ENCODE measurements at places on chromosomes 1 and 21.

DNA sequence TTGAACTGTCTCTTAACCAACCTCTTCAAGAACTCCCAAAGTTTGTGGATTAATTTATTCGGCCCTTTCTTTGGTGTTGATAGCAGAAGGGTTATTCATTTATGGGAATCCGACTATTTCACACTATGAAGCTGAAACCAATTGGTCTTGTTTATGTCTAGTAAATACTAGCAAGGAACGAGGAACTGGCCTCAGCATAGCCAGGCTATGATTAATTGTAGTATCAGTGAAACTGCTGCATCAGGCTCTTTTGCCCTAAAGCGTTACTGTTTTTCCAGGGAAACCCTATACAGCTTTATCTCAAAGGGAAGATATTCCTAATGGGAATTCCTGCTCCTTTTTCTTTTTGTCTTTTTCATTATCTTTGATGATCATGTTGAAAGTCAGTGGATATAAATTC lies 35.1 kb downstream of the CLEC20A start:
- no peak for DNase-seq

DNA sequence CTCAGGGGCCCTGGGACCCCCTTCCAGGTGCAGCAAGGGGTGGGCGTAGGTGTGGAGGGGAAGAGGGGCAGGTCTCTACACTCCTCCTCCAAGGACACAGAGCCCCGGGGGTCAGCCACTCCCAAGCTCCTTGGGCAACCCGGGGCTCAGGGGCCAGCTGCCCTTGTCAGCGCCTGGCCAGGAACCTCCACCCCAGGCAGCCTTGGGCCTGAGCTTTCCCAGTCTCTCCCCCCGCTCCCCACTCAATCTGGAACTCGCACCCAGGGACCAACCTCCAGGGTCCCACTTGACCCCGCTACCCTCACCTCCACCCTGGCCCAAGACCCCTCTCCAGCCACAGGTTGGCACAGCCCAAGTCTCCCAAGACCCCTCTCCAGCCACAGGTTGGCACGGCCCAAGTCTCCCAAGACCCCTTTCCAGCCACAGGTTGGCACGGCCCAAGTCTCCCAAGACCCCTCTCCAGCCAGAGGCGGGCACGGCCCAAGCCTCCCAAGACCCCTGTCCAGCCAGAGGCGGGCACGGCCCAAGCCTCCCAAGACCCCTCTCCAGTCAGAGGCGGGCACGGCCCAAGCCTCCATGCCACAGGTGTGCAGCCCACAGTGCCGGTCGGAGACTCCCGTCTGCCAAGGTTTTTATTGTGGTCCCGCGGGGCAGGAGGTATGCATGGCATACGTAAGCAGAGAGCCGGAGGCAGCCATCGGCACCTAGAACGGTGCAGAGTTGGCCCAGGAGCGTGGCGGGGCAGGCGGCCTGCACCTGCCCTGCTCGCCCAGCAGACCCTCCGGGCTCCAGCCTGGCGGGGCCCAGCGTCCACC lies 3.0 kb downstream of the TNFRSF4 start:
- no peak for DNase-seq

- no peak for DNase-seq
Measured at GRCh38 chr1:171784784-171785183, 3.3 kb downstream of the METTL13 start.

DNA sequence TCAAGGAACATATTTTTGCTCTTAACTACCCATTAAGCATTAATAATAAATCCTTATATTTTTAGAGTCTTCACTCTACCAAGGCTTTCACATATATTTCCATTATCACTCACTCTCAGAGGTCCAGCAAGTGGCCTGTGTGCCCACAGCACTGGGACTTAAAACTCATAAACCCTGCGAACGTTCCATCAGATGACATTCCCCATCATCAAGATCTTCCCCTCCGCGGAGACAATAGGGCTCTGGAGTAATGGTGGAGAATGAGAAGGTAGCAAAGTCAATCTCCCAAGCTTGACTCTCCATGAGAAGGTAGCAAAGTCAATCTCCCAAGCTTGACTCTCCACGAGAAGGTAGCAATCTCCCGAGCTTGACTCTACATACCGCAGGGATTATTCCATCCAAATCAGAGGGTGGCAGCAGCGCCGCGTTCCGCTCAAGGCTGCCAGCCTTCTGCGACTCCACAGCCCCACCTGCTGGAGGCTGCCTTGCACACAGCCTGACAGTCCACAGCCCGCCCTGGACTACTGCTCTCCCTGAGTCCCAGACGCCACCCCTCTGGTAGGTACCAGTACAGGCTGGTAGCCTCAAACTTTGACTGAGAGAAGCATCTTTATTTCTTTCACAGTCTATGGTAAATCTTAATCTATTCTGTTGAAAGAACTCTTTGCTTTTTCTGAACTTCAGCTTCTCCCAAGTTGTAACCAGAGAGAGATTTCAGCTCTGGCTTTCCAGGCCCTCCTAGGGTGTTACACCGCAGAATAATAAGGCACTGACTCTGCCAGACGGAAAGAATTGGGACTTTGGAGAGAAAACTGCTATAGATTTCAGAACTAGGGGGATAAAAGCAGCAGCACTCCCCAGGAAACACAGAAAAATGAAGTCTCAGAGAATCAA lies 26.4 kb upstream of the CTTNBP2NL start:
- DNase-seq, result peak; percentile 75

GRCh38 chr1:211099393-211099792 lies 34.6 kb downstream of the KCNH1 start:
- no peak for DNase-seq

GRCh38 chr1:102879439-102879993 lies 228.8 kb downstream of the COL11A1 start:
- DNase-seq, result no peak

- DNase-seq, result no peak
Measured at GRCh38 chr1:235240960-235241359, 79.9 kb upstream of the RBM34 start.

DNA sequence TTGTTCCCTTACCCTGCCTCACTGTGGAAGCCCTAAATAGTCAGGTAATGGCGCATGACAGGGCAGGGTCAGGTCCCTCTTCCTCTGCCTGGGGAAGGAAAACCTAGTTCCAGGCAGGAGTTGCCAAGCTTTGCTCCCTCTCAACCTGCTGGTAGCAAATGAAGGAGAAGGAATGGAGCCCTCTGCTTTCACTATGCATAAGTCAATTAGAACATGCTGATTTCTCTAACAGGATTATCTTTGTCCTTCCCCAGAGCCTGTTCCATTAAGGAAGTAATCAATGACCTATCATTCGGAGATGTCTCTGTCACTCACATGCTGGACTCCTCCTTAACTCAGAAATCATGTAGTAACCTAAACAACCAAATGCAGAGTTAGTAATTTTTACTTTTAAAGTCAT lies 161.8 kb upstream of the NFIA start:
- no peak for DNase-seq

DNA sequence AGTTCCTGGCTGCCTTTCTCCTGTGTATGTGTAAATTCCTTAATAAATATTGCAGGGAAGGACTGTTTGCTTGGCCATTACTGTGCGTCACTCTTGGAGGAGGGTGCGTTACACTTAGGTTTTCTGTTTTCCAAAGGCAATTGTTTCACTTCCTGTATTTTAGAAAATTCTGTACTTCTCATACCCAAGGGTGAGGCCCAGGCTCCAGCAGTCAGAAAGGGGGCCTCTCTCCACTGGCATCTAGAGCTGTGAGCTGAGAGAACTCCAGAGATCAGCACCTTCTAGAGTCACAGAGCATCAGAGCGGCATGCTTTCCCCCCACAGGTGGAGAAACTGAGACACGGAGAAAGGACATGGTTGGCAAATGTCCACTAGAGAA lies 27.0 kb upstream of the ZFP69B start:
- no peak for DNase-seq

DNA sequence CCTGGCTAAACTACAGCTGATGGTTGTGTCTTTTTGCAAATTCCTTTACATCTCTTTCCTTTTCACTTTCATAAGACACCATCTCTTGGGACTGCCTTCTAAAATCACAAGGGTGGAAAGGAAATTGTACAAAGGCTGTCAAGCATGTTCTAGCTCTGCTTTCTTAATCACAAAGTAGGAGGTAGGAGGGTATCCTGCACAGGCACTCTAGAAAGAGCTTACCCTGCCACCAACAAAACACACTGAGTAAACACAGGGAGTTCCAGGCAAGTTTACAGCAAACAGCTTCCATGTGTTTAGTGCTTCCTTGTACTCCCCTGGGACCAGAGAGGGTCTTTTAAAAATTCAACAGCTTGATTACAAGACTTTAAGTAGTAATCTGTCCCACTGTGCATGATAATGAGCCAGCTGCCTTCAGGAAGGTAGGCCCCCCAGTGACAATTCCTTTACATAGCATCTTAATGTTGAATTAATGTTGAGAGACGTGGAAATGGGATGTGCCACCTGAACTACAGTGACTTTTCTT lies 2.4 kb downstream of the PLPP3 start:
- no peak for DNase-seq

DNA sequence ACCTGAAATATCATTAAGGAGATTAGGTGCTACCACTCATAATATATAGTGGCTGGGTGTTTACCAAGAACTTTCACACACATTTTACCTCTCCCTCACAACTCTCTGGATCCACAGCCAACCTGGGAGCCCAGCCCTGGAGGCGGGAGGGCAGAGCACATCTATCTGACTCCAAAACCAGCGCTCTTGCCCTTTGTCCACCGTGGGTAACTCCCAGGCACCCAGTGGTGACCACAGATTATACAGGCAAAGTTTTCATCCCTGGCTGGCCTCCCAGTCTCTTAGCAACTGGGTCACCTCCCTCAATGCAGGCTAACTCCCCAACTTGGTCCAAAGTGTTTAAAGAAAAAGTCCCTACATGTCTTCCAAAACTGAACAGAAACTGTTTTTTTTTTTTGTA lies 2.4 kb downstream of the PAQR7 start:
- DNase-seq, result no peak

GRCh38 chr1:240811256-240811655 lies 199.3 kb upstream of the GREM2 start:
- DNase-seq, result no peak

DNA sequence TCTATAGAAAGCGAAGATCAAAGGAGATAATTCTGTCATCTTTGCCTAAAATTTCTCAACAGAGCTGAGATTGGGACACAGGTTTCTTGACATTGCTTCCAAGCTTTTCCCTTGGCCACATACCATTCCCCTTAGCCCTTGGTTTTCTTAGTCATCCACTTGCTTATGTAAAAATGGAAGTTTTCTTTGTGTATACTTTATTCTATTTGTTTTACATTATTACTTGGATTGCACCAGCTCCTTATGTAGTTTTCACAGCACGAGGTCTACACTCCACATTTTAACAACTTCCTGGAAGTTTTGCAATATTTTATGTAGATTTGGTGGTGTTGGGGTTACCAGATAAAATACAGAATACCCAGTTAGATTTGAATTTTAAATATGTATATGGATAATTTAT lies 129.8 kb downstream of the PLA2G4A start:
- DNase-seq, result no peak

GRCh38 chr1:27528818-27529703 lies 39.1 kb upstream of the WASF2 start:
- DNase-seq, result peak; percentile 27

DNA sequence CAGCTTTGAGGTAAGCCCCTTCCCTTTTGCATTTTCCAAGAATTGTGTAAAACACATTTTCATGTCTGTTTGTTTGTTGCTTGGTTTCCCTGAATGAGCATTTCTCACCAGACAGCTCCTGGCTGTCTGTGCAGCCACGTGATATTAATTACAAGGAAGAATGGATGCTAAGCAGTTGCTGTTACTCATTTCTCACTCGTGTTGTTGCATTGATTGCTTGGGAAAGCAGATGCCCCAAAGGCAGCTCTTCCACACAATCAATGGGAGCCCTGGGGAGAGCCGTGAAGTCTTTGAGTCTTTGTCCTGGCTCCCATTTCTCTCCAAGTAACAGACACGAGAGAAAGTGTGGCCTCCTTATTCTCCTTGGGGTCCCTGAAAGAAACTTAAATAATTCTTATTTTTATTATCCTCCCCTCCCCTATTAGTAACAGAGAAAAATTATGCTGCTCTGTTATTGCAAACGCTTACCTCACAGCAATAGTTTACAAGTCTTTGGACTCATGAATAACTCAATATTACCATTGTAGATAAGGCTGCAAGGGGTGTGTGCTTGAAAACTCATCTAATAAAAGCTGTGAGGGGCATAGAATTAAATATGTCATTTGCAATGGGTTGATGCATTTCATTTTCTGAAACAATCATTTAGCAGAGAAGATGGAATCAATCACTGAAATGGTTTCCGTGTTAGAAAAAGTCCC lies 127.7 kb upstream of the CAMK1G start:
- peak; percentile 48 for DNase-seq

GRCh38 chr1:15304708-15305467 lies 57.9 kb downstream of the FHAD1 start:
- DNase-seq, result peak; percentile 40

- no peak for DNase-seq
Measured at GRCh38 chr1:61708953-61709907, 15.7 kb downstream of the TM2D1 start.

- DNase-seq, result no peak
Measured at GRCh38 chr21:36310016-36310415, 10.0 kb upstream of the MORC3 start.

GRCh38 chr1:173362543-173362942 lies 114.6 kb upstream of the PRDX6 start:
- DNase-seq, result no peak

GRCh38 chr1:42913426-42914091 lies 45.1 kb downstream of the SLC2A1 start:
- DNase-seq, result peak; percentile 64

DNA sequence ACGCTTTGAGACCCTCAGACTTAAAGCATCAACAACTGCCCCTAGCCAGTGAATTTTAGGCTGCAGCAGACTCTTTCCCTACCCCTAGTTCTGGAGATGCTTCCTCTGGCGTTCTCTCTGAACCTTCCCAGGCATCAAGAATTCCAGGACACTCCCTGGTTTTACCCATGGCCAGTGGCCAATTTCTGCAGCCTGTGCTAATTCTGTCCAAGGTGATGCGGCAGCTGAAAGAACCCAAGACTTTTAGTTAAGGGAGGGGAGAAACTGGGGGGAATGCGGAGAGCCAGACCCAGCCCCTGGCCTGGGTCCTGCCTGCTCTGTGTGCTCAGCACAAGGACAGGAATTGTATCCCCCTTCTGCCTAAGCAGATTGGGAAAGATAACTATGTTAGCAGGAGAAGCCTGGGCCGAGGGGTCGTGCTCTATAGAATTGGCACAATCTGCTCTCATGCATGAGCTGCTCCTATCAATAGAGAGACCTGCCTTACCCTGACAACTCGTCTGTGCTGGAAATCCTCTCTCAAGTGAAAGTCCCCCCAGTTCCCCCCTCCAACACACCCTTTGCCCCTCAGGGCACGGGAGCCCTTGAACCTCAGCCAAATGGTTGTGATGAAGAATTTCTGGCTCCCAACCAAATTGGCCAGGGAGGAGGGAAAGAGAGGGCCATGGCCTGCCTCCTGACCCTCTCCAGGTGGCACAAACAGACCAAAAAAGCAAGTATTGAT lies 5.4 kb upstream of the GJA8 start:
- DNase-seq, result no peak
